NCI-H2029 treated with DMSO at 0.1 percent for 48 hours (cell line): ENCODE measurements at places on chromosomes 2 and 18.

- no peak for DNase-seq
Measured at GRCh38 chr18:9058406-9058805, 44.1 kb upstream of the NDUFV2 start.

GRCh38 chr2:110747522-110748488 lies 15.4 kb downstream of the ACOXL start:
- peak; percentile 30 for DNase-seq

DNA sequence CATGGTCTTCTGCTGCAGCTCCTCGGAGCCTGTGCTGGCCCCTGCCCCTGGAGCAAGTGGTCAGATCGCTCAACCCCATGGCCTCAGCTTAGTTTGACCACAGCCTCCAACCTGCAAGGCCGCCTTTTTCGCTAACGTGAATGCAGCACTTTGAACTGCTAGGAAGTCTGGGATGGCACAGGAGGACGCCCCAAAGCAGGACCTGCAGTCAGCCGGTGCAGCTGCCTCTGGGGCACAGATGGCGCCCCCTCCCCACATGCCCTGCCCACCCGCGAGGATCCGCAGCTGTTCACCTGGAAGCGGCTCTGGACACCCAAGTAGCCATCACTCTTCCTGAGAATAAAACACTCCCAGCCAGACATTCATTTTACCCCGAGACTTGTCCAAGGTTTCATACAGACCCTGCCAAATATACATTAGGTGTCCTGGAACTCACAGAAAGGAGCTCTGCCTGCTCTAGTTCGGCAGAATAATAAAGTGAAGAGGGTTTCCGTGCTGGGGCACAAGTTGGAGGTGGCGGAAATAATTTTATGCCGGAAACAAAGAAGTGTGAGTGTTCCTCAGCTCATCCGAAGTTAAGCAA lies 510.1 kb downstream of the EIPR1 start:
- DNase-seq, result no peak

GRCh38 chr2:96951125-96951654 lies 35.2 kb downstream of the FAM178B start:
- peak; percentile 57 for DNase-seq

- no peak for DNase-seq
Measured at GRCh38 chr18:61738042-61738441, 154.8 kb downstream of the RNF152 start.

GRCh38 chr18:36031407-36031806 lies 36.0 kb downstream of the RPRD1A start:
- DNase-seq, result no peak

DNA sequence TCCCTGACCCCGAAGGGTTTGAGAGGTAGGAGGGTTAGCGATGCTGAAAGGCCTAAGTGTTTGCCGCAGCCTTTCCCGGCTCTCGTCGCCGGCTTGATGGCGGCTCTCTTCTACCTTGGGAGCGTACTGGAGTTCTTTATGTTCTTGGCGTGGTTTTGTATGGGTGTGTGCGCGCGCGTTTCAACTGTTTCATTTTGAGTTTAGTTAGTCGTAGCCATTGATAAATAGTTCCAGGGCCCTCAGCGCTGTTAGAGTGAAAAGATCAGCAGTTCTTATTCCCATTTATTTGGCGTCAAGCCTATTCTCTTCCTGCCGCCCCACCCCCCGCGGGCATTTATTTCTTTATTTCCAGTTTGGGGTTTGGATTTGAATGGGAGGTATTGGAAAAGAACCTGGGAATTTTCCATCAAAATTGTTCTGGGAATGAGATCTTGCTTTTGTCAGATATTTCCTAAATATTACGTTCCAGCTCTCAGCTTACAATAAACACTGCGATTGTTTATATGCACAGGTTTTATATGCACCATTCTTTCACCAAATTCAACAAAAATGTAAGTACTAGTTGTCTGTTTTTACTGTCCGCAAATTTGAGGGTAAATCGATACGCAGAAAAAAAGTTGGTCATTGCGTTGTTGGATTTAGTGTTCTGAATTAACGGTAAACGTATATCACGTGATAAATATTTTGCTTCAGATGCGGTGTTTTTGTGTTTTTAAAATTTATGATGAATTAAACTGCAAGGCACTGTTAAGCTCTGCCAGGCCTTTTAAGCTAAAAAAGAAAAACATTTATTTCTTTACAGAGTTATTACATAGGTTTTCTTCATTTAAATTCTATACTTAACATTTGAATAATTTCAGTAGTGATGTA lies 954 bp downstream of the CCNT2 start:
- DNase-seq, result peak; percentile 10

GRCh38 chr2:201661366-201661765 lies 18.1 kb upstream of the TMEM237 start:
- no peak for DNase-seq

GRCh38 chr2:176592216-176592615 lies 323.0 kb downstream of the MTX2 start:
- no peak for DNase-seq

GRCh38 chr2:68659081-68659480 lies 15.7 kb downstream of the PROKR1 start:
- no peak for DNase-seq

DNA sequence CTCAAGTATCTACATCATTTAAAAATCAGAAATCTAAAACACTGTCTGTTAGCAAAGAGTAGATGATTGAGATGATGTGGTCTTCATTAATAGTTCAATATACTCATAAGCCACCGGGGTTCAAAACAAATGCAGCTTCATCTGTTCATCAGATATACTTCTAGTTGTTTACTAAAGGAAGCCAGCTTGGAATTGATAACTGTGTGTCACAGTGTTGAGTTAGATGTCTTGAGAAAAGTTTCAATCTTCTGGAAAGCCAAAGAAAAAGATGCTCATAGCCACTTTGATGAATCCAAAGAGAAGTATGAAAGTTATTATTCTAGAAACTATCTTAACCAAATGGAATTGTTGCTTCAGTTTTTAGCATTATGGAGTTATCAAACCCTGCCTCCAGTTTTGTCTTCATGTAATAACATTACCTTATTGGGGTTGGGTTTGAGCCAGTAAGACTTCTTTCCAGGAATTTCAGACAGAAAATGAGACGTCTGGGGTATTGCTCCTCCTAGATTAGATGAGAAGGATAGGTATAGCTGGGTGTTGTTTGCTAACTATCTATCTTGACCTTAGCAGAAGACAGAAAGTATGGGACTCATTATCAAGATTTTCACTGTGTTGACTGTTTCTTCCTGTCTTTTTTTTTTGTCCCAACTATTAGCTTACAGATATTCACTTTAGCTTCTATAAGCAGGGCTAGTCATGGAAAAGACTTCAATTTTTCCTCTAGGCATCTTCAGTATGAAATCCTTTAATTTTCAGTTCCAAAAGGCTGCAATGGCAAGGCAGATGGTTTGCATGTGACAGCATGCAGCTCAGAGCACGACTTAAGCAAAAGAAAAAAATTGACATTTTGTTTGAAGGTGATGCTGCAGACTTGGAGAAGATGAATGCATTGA lies 66.5 kb downstream of the LNPK start:
- no peak for DNase-seq

DNA sequence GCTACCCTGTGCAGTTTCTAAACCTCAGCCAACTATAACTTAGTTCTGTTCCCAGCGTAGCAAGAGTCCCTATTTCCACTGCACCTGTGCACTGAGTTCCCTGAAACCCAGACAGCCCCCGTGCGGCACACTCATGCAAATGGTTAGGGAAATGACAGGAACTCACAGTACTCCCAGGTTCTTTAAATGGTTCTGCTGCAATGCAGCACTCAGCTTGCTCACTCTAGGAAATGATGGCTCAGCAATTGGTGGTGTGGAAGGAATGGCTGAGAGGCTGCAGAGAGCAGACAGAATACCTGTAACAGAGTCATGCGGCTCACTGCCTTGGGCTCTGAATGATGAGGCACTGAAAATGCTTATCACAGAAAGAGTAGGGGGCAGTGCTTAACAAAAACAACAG lies 143.0 kb downstream of the RAD51AP2 start:
- DNase-seq, result no peak

- no peak for DNase-seq
Measured at GRCh38 chr18:44870631-44871502, 190.2 kb downstream of the SETBP1 start.

DNA sequence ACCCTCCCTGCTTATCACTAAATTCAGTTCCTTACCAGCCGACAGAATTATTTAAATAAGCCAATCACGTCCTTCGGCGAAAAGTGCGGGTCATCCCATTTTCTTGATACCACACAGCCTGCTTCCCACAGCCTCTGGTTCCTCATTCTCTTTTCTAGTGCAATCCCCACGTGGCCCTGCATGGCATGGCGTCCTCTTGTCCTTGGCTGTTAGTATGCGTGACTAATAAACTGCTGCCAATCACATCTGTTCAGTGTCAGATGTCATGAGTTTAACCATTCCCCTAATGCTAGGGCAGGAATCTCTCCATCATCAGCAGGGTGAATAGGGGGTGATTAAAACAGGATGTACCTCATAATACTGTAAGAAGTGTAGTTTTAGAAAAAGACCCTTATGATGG lies 62.8 kb upstream of the TSPYL6 start:
- no peak for DNase-seq

- DNase-seq, result peak; percentile 28
Measured at GRCh38 chr2:45072064-45072861, 63.0 kb upstream of the SIX2 start.

DNA sequence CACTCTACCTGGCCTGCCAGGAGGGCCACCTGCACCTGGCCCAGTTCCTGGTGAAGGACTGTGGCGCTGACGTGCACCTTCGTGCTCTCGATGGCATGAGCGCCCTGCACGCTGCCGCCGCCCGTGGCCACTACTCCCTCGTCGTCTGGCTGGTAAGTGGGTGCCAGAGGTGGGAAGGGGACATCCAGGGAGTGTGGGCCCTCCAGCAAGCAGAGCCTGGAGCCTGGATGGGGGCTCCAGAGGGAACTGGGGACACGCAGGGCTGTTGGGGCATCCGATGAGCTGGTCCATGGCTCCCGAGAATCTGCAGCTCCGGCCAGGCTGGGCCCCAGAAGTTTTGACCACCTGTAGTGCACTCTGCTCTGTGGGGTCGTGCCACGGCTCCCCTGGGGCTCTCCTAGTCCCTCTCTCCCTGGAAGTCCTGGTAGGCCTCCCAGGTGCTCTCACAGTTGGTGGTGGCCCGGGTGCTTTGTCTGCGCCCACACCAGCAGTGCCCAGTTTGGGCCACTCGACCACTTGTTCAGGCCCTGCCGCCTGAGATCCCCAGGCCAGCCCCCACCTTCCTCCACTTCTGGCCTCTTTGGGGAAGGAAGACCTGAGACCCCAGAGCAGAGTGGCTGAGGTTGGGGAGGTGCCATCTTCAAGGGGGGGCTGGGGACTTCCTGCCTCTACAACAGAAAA lies 4.7 kb downstream of the ESPNL start:
- DNase-seq, result no peak

DNA sequence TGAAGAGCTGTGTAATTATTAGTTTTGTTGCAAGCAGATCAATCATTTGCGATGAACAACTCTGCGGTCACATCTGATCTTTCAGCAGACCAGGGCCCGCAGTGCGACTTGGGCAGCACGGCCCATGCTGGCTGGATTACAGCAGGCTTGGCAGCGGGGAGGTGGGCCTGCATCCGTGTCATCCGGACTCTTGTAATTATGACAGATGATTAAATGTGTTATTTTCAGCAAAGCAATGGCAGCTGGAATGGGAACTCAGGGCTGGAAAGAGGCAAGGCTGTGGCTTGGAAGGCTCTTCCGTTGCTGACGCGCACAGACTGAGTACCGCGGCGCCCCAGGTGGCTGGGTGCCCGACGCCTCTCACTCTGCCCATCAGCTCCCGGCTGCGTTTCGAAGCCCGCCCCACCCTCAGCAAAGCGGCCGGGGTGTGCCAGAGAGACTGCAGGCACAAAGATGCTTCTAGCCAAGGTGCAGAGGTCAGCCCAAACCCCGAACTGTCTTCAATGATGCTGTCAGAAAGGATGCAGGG lies 397.4 kb upstream of the SALL3 start:
- no peak for DNase-seq
